ENCODE measurements at places on chromosomes 11 and 22.

- DNase-seq: no peak
Observed at GRCh38 chr11:68003846-68004550, at the start of gene UNC93B1. Gene UNC93B1 (minus strand): TSS chr11:68004097. CDS start chr11:68004043, 54 bp downstream.

- no peak for DNase-seq
Observed at GRCh38 chr11:75280227-75280701, 39.7 kb downstream of the TPBGL start.

DNA sequence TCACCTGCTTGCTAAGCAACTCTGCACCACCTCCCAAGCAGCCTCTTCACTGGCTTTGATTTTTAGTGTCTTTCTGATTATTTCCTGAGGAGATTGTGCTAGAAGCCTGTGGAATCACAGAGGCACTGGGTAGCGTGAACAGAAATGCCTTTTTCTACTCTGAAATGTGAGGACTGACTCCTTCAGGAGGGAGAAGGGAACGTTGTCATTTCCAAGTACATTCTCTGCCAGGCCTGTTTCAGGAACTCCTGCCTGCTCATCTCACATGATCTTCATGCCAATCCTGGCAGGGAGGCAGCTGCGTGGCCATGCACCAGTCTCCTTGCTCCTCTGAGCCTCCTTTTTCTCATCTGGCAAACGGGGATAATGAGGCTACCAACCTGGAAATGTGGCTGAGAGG lies 49.8 kb upstream of the PRDM11 start:
- DNase-seq: no peak

- no peak for DNase-seq
Observed at GRCh38 chr11:79121351-79121750, 319.5 kb downstream of the TENM4 start.

- no peak for DNase-seq
Observed at GRCh38 chr11:59668188-59668949, 468 bp downstream of the PATL1 start.

- no peak for DNase-seq
Observed at GRCh38 chr11:134398079-134398444, 14.0 kb downstream of the B3GAT1 start.

DNA sequence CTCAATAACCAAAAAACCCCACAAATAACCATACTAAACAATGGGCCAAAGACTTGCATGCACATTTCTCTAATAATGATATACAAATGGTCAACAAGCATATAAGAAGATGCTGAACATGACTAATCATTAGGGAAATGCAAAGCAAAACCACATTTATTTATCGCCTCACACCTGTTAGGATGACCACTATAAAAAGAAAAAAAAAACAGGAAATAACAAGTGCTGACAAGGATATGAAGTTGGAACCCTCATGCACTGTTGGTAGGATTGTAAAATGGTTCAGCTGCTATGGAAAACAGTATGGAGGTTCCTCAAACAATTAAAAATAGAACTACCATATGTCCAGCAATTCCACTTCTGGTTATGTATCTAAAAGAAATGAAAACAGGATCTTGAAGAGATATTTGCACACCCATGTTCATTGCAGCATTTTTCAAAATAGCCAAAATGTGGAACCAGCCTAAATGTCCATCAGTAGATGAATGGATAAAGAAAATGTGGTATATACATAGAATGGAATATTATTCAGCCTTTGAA lies 66.2 kb downstream of the AMBRA1 start:
- no peak for DNase-seq
